Activated naive CD8-positive, alpha-beta T cell treated with anti-CD3 and anti-CD28 coated beads, Interleukin-2, amount 50 U/mL, for 24 hours (primary cell): ENCODE measurements at places on chromosomes 2 and 18.
A peak's percentile ranks its signal among the peaks of the same experiment; 100 is the strongest.

DNA sequence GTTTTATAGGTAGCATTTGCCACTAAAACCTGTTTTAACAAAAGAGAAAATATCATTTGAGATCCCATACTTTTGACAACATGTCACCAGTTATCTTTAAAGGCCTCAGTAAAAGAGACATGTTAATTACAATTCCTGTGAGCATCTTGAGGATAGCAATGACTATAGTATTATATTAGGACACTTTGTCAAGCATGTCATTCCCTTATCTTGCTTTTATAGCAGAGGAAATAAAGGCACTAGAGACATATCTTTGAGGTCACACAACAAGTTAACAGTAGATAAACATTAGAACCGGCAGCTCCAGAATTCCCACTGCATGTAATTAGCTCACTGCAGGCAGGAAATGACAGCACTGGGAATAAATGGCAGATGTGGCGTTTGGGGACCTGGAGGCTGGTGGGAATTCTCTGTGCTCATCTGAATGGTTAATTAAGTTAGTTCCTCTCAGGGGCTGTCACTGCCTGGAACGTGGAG is 25.9 kb downstream of the LYPD6B start:
- DNase-seq: no peak
- H3K4me1 ChIP-seq: peaks cover 9% of the 10 kb centered on the region
- H3K27ac ChIP-seq: no peak overlapping the region
- no peak overlapping the region for H3K4me3 ChIP-seq

GRCh38 chr2:71224457-71224856 is 2.4 kb downstream of the PAIP2B start:
- DNase-seq: no peak
- no peak overlapping the region for H3K4me3 ChIP-seq
- no peak overlapping the region for H3K27ac ChIP-seq
- H3K27me3 ChIP-seq: peaks cover 2% of the 10 kb centered on the region
- peaks cover 4% of the 10 kb centered on the region for H3K36me3 ChIP-seq

GRCh38 chr18:79234438-79234837 is 161.3 kb upstream of the NFATC1 start:
- no peaks in the 10 kb centered on the region for H3K27me3 ChIP-seq
- no peak for DNase-seq
- no peaks in the 10 kb centered on the region for H3K4me1 ChIP-seq
- no peaks in the 10 kb centered on the region for H3K36me3 ChIP-seq
- no peak overlapping the region for H3K27ac ChIP-seq
- H3K4me3 ChIP-seq: no peak overlapping the region

- no peaks in the 10 kb centered on the region for H3K27me3 ChIP-seq
- H3K4me3 ChIP-seq: no peak overlapping the region
- no peak for DNase-seq
- no peak overlapping the region for H3K27ac ChIP-seq
- no peaks in the 10 kb centered on the region for H3K4me1 ChIP-seq
Observed at GRCh38 chr18:52715991-52716390, 376.0 kb downstream of the DCC start.

GRCh38 chr2:10514743-10515142 is 66.6 kb upstream of the ODC1 start:
- H3K4me1 ChIP-seq: peaks cover 2% of the 10 kb centered on the region
- peaks cover 14% of the 10 kb centered on the region for H3K36me3 ChIP-seq
- DNase-seq: no peak
- H3K27me3 ChIP-seq: peaks cover 2% of the 10 kb centered on the region
- H3K4me3 ChIP-seq: no peak overlapping the region
- H3K27ac ChIP-seq: no peak overlapping the region

GRCh38 chr18:49359732-49360444 is 100.6 kb downstream of the DYM start:
- H3K4me3 ChIP-seq: no peak overlapping the region
- no peaks in the 10 kb centered on the region for H3K27me3 ChIP-seq
- H3K4me1 ChIP-seq: peaks cover 21% of the 10 kb centered on the region
- DNase-seq: no peak
- no peak overlapping the region for H3K27ac ChIP-seq

DNA sequence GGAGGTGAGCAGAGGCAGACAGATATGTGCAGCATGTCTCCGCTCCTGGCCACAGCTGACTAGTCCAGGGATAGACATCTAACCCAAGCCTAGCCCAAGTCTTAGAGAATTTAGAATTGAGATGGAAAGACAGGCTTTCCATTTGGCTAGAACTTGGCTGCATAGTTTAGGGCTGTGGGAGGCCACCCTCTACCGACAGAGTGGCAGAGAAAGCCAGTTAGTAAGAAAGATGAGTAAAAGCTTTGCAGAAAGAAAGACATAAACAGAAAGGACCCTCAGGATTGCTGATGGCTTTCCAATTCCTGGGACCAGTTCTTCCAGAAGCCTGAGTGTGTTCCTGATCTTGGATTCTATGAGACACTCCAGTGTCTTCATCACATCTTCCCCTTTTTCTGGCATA is 62.1 kb downstream of the DYM start:
- H3K36me3 ChIP-seq: peaks cover 14% of the 10 kb centered on the region
- H3K4me1 ChIP-seq: peaks cover 40% of the 10 kb centered on the region
- no peak for DNase-seq
- H3K4me3 ChIP-seq: no peak overlapping the region
- H3K27me3 ChIP-seq: no peaks in the 10 kb centered on the region

DNA sequence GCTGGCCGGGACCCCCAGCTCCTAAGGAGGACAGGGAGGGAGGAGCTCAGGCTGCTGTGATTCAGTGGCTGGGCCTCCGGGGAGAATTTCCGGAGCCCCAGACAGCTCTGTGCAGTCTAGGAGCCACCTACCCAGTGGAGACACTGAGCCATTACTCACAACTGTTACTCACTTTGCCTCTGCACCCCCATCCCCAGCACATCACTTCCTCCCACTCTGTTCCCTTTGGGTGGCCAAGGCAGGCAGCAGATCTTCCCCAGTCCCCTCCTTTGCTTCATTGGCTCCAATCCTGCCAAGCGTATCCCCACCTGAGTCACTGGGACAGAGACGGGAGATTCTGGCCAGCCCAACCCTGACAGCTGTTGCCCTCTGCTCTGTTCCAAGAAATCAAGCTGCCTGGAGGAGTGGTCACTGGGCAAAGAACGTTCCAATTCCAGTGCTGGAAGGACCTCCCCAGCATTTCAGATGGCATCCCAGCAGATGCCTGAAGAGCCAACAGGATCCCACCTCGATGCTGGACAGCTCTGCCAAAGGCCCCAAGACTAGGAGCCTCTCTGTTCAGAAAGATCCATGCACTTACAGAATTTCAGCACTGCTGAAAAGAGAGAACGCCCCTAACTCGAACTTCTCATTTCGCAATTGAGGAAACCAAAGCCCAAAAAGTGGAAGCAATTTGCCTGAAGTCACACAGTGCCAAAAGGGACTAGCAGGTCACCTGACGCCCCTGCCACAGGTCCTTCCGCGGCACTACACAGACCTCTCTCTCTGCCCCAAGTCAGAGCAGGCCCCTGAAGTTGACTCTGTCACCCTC is 68.3 kb downstream of the TNS1 start:
- no peak overlapping the region for H3K27ac ChIP-seq
- no peak overlapping the region for H3K4me3 ChIP-seq
- H3K36me3 ChIP-seq: no peaks in the 10 kb centered on the region
- peaks cover 5% of the 10 kb centered on the region for H3K4me1 ChIP-seq
- H3K27me3 ChIP-seq: peaks cover 6% of the 10 kb centered on the region
- no peak for DNase-seq

GRCh38 chr2:58634653-58635370 is 393.7 kb upstream of the FANCL start:
- no peaks in the 10 kb centered on the region for H3K4me1 ChIP-seq
- no peaks in the 10 kb centered on the region for H3K36me3 ChIP-seq
- no peak overlapping the region for H3K4me3 ChIP-seq
- no peaks in the 10 kb centered on the region for H3K27me3 ChIP-seq

DNA sequence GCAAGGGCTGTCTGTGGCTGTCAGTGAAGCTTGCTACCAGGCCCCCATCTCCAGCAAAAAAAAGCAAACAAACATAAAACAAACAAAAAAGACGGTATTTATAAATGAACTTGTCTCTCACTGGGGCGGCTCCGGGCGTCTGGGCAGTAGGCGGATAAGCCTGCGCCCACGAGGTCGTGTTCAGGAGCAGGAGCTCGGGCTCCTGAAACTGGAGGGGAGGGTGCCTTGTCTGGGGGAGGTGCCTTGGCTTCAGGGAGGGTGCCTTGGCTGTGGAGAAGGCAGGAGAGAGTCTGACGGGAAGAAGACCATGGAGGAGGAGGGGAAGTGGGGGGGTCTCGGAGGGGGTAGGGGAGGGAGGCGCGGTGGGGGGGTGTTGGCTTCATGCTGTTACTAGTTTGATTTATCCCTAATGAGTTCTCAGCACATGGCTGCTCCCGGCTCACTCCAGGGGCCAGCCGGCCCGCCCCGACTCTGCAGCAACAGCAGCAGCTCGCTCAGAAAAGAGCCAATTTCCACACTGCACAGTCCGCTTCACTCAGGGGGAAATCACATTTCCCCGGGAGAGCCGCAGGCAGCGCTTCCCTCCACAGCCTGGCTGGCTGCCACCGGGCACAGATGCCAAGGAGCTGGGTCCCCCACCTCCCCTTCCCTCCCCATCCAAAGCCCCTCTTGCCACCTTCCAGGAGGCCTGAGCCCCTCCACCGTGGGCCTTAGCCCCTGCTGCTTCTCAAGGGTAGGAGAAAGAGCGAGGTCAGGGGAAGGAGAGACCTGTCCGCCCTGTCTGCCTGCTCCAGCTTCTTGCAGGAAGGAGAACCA is 38.7 kb downstream of the PSD4 start:
- H3K4me3 ChIP-seq: no peak overlapping the region
- no peak overlapping the region for H3K27ac ChIP-seq
- H3K27me3 ChIP-seq: no peaks in the 10 kb centered on the region
- peaks cover 7% of the 10 kb centered on the region for H3K4me1 ChIP-seq
- no peak for DNase-seq

DNA sequence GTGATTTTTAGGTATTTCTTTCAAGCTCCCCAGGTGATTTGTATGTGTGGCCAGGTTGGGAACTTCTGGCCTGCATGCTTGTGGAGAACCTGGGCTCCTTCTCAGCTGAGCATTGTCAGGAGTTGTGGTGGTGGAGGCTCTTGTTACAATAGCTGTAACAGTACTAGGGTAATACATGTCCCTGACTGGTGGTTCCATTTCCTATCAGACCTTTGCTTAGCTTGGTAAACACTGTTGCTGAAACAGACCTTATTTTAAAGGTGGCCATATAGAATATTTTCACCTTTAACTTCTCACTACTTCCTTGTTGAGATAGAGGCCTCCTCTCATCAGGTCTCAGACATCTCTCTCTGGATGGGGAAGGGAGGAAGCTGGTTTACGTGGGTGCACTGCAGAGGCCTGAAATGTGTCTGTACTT is 79.2 kb downstream of the SETBP1 start:
- peaks cover 6% of the 10 kb centered on the region for H3K27me3 ChIP-seq
- no peak for DNase-seq
- H3K4me1 ChIP-seq: peaks cover 47% of the 10 kb centered on the region
- peak overlapping the region; percentile 68 for H3K4me3 ChIP-seq
- peak overlapping the region; percentile 91 for H3K27ac ChIP-seq

GRCh38 chr18:45554389-45554737 is 60.9 kb upstream of the SLC14A2 start:
- H3K4me3 ChIP-seq: no peak overlapping the region
- H3K4me1 ChIP-seq: no peaks in the 10 kb centered on the region
- H3K36me3 ChIP-seq: no peaks in the 10 kb centered on the region
- H3K27me3 ChIP-seq: peaks cover 2% of the 10 kb centered on the region
- H3K27ac ChIP-seq: no peak overlapping the region

GRCh38 chr2:44430342-44430741 is 68.6 kb downstream of the CAMKMT start:
- H3K27me3 ChIP-seq: no peaks in the 10 kb centered on the region
- H3K4me1 ChIP-seq: peaks cover 21% of the 10 kb centered on the region
- H3K27ac ChIP-seq: no peak overlapping the region
- H3K36me3 ChIP-seq: peaks cover 6% of the 10 kb centered on the region
- H3K4me3 ChIP-seq: no peak overlapping the region

DNA sequence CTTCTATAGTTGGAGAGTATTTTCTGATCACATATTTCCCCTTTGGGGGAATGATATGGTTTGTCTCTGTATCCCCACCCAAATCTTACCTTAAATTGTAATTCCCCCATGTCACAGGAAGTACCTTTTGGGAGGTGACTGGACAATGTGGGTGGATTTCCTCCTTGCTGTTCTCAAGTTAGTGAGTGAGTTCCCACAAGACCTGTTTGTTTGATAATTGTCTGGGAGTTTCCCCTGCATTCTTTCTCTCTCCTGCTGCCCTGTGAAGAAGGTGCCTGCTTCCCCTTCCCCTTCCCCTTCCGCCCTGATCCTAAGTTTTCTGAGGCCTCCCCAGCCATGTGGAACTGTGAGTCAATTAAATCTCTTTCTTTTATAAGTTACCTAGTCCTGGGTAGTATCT is 222.7 kb upstream of the SLC39A10 start:
- no peaks in the 10 kb centered on the region for H3K36me3 ChIP-seq
- H3K27me3 ChIP-seq: no peaks in the 10 kb centered on the region
- no peak for DNase-seq
- H3K4me1 ChIP-seq: no peaks in the 10 kb centered on the region
- H3K27ac ChIP-seq: no peak overlapping the region
- no peak overlapping the region for H3K4me3 ChIP-seq

- no peaks in the 10 kb centered on the region for H3K27me3 ChIP-seq
- no peak for DNase-seq
- H3K4me1 ChIP-seq: no peaks in the 10 kb centered on the region
Observed at GRCh38 chr2:204172145-204172600, 235.6 kb downstream of the ICOS start.

DNA sequence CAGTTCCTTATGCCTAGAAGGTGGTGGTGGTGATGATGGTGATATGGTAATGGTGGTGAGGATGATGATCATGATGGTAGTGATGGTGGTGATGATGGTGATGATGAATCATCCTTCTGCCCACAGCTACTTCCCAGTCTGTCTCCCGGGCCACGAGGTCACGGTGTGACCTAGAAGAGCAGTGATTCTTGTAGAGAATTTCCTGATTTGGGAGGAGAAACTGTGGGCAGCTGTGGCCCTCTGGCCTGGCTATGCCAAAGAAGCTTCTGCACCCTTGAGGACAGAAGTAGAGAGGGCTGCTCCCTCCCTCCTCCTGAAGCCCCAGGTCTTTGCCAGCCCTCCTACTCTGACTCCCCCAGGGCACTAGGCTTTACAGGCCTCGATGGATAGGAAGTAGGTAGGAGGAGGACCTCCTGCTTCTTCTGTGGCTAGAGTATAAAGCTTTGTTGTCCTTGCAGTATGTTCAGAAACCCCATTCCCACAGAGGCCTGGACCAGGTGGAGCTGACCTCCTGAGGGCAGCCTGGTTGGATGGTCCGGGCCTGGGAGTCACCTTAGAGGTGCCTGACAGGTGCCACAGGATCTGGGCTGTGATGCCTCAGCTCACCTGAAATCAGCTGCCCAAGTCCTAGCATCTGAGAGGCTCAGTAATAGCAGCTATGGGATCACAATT is 57.9 kb upstream of the EPAS1 start:
- no peak overlapping the region for H3K4me3 ChIP-seq
- peaks cover 23% of the 10 kb centered on the region for H3K4me1 ChIP-seq
- H3K27me3 ChIP-seq: no peaks in the 10 kb centered on the region
- peak; percentile 10 for DNase-seq
- H3K36me3 ChIP-seq: no peaks in the 10 kb centered on the region

- H3K4me3 ChIP-seq: no peak overlapping the region
- no peak for DNase-seq
- peaks cover 21% of the 10 kb centered on the region for H3K4me1 ChIP-seq
Observed at GRCh38 chr2:222307978-222308730, 9.4 kb upstream of the PAX3 start.
